Putamen (tissue), 1 donor: ENCODE measurements at places on chromosomes 2 and 18.

DNA sequence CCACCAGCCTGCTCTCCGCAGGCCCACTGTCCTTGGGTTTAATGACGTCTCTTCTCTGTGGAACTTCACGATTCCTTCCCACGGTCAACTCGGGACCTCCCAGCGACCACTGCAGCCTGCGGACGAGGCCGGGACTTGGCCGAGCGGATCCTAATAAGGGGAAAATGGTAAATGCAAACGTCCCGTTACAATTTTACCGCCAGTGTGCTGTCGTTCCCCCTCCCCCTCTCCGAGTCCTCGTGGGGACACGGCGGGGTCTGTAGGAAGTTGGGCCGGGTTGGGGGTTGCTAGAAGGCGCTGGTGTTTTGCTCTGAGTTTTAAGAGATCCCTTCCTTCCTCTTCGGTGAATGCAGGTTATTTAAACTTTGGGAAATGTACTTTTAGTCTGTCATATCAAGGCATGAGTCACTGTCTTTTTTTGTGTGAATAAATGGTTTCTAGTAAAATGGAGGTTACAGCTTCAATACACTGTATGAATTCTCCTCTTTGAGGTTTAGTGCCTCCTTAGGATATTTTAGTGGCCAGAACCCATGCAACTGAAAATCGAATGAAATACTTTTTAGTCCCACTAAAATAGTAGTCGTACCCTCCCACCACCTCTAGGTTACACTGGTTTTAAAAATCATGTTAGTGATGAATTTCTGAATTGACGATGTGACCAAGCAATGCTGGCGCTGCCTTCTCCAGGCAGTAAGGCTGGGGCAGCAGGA, 2.3 kb downstream of the HOXD11 start:
- DNase-seq = no peak

GRCh38 chr2:176768185-176768584, 444.4 kb upstream of the HNRNPA3 start:
- DNase-seq = no peak

GRCh38 chr18:36335476-36336279, 38.2 kb downstream of the FHOD3 start:
- DNase-seq = no peak

DNA sequence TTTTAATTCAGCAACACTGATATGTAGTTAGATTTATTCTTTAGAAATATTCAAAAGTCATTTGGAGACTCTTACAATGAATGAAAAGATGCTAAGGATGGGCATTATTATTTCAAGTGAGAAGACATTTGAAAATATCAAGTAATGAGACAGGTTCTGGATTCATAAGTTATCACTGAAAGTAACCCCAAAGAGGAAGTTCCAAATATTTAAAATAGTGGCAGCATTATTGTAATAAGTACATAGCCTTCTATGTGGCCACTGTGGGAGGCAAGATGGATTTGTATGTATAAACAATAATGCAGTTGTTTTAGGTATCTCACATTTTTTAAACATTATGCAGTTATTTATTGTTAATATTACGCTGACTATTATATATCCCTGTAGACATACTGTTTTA, 29.7 kb downstream of the ZC3H6 start:
- DNase-seq = no peak

DNA sequence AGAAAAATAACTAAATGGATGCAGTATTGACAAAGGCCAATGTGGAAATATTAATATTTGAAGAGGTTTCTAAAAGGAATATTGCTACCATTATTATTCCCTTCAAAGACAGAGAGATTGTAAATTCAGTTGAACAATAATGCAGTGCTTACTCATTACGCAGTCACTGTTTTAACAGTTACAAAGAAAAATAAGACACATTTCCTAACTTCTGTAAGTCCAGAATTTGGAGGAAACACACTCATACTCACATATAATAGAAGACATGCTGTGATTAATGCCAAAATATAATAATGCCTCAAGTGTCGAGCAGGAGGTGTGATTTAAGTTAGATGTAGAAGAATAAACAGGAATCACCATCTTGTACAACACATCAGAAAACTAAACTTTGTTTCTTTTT, 389.2 kb downstream of the FBXO15 start:
- no peak for DNase-seq

DNA sequence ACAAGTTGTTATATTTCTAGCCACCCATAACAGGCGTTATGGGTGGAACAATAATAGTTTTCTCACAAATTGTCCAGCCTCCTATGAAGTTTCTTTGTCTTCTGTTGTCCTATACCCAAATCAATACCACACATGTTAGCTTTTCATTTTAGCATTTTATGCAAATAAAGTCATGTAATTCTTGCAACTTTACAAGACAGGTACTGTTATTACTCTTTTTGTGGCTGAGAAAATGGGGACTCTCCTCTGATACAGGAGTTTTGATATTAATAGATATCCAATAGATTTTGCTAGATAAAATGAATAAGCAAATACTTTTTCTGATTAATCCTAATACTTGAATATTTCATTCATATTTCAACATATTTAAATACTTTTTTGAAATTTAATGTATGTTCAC, 151.0 kb downstream of the PMAIP1 start:
- DNase-seq = no peak

GRCh38 chr2:37851828-37852584, 73.1 kb upstream of the RMDN2 start:
- DNase-seq = no peak

DNA sequence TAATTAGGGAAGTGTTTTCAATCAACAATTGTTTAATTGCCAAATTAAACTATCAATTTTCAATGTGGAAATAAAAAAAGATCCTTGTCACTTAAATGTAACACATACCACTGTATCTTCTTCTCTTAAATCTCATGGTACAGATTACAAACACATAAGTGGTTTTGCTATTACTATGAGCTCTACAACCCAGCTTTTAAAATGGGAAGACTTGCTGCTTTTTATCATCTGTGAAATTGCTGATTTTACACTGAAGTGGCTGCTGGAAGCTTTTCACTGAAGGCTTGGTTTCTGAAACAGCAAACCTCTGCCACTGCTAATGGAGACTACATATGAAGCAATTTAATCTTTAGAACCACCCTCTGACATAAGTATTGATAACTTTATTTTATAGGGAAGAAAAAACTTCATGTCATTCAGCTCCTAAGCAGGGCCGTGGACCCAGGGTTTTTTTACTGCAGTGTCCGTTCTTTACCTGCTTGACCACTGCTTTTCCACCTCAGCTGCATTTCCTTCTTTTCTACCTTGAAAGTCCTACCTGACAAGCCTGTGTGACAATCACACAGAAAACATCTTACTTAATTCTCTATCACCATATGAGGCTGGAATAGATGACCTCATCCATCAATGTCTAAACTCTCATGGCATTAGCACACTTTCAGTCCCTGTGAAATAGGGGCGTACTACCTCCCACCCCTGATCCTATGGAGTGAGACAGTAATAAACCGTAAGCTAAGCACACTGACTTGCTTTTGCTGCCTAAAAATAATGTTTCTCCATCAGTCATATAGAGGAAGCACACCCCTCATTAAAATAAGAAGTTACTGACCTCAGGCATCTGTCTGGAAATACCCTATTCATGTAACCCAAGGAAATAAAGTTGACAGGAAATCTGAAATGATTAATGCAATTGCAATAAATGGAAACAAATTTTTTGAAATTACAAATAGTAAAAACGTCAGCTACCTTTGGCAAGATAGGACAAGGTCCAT, 19.2 kb upstream of the SLC8A1 start:
- no peak for DNase-seq

DNA sequence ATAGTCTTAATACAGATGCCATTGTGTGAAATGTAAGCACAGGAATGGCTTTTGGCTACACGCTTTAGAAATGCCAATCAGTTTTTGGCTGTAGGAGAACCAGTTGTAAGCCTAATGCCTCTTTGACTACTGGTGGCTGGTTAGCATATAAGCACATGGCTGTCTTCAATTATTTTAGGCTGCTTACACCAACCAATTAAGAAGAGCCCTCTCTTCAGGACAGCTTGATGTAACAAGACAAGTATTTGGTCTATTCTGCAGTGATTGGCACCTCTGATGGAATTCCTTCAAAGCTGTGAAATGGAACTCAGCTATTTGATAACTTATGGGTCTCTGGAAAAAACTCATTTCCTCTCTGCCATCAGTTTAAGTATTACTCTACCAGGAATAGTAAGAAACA, 680.1 kb upstream of the FSHR start:
- no peak for DNase-seq

DNA sequence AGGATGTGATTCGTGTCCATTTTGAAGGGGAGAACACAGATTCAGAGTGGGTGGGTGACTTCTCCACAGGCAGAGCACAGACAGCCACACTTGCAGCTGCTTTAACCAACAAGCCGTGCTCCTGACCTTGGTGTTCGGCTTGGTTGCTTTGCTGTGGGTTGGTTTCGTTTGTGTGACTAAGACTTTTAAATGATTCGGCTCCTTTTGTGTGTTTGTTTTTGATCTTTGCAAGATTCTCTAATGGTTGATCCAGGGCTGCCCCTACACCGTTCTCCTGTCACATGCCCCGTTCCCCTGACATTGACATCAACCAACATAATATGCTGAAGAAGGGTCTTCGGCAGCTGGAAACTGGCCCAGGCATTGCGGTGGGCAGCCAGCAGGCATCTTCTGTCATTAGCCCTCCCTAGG, 95.9 kb upstream of the MBOAT2 start:
- no peak for DNase-seq

DNA sequence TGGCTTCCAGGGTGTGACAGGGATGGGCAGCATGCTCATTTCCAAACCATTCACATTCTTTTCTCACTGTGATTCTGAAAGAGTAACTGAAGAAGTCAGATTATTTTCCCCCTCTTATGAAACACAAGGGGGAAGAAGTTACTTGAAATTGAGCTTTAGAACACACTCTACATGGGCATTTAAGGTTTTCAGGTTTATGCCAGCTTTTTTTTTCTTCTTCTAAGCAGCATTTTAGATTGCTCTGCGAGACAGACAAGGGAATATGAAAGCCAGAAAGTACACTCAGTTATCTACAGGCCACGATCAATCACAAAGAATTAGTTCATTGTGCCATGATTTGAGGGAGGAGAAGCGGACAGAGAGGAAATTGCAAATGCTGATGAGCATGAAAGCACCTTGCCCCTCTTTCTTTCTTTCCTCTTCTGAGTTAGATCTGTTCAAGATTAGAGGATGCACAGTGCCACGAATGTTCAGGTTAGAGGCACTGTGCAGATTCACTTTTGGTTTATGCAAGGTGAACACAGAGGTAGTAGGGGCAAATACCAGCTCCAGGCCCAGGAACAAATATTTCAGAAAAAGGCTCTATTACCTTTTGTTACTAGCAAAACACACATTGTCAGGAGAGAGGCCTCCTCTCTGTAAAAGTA, 49.2 kb downstream of the CXCR4 start:
- DNase-seq = no peak

DNA sequence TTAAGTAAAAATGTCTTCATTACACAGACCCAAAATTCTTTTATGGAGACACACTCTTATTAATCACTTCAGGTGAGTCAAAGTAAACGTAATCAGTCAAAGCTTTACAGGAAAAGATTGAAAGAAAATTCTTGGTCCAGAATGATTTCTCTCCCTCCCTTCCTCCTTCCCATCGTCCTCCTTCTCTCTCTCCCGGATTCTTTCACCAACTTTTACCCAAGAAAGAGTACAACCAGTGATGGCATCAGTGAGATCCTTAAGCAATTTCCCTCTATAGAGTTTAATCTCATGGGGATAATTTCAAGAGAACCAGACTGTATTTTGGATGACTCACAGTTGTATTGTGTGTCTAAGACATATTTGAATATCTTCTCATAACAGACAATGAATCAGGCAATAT, 258.1 kb downstream of the ALK start:
- no peak for DNase-seq

DNA sequence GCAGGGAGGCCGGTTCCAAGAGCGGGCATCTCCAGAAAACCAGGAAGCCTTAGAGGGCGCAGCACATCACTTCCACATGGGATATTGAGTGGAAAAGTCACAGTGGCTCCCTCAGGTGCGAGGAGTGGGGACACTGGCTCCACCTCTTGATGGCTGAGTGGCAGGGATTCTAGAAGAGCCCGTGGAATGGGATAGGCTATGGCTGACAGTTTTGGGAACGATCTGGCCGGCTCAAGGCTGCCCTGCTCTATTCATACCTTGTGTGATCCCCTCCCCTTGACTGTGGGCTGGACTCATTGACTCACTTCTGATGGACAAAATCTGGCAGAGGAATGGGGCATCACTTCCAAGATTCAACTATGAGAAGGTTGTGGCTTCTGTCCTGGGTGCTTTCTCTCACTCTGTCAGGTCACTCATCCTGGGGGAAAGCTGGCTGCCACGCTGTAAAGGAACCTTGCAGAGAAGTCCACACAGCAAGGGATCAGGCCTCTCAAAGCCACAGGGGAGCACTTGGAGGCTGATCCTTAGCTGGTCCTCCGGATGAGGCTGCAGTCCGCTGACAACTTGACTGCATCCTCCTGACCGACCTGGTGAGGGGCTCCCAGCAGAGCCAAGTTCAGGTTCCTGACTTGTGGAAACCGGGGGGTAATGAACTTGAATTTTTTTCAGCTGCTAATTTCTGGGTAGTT, 46.7 kb upstream of the HS6ST1 start:
- DNase-seq = no peak

DNA sequence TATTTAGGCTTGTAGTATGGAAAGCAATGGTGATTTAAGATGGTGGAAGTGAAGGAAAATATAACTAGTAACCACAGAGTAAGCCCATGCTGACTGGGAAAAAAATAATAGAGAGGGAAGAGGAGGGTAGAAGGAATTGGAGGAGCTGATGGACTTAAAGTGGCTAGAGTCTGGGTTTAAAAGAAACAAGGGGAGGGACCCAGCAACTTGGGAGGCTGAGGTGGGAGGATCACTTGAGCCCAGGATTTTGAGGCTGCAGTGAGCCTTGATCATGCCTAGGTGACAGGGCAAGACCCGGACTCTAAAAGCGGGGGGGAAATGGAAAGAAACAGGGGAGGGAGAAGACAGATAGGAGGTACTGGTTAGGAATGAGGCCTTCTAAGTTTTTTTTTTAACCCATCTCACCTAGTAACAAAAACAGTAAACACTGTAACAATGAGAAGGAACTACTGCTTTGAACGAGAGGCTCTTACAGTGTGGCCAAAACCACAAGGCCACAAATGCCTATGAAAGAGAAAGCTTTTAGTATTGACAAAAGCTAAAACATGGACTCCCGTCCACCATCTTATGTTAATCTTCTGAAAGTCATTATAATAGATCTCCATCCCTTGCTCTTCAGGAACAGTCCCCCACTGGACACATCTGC, 26.6 kb downstream of the METTL8 start:
- no peak for DNase-seq
